ENCODE measurements at places on chromosomes 4 and X.

DNA sequence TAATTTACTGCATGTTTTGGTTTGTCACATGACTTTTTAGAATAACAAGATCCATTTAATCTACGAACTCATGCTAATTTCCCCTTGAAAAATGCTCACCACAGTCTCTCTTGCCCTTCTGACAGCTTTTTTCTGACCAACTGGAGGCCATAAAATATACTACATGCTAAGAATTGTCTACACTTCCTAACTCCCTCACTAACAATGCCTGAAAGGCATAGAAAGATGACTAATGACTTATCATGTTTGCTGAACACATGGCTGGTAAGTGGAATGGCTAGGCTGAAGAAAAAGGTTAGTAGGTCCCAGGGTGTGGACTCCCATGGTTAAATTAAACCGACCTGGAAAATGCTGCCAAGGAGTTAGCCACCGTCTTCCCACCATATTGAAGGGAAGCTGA, 309.9 kb downstream of the SPOCK3 start:
- no peak for DNase-seq

DNA sequence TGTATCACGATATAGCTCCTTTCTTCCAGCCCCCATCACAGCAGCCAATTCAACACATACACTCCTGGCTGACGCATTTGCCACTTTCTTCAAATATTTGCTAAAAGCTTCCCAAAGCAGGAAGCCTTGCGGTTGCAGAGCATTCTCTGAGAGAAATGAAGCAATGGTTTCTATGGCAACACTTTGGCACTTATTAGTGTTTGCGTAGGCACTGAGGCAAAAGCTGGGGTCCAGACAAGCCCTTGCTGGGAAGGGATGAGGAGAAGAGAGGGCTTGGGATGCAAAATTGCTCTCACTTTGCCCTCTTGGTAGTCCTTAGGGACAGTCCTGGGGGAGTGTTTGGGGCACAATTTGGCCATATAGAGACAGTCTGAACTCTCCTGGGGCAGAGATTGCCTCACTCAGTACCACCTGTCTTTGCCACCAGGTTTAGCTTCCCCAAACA, 55.0 kb upstream of the PAK3 start:
- peak; percentile 86 for DNase-seq

DNA sequence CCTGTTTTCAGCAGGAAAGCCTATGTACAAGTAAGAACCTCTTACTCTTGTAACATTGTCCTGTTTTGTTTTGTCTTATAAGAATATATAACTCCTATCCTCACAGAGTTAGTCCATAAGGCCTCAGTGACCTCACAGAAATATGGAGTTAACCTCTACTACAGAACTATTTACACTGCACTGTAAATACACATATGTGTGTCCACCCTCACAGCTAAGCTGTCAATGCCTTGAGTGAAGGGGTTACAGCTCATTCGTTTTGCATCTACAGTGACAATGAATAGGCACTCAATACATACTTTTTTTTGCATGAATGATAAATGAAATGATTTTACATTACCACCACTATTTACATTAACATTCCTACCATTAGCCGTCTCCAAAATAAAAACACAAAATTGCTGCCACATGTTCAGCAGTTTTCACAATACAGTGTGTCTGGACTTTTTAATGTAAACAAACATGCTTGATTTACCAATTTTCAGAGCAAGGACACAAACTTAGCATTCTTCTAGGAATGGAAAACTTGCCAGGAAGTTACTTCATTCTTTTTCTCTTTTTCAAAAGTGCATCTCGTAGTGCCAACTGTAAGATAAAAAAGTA, 9.5 kb upstream of the NAAA start:
- no peak for DNase-seq

- DNase-seq: no peak
Measured at GRCh38 chr4:131450572-131451209, 1698.4 kb upstream of the PCDH10 start.

DNA sequence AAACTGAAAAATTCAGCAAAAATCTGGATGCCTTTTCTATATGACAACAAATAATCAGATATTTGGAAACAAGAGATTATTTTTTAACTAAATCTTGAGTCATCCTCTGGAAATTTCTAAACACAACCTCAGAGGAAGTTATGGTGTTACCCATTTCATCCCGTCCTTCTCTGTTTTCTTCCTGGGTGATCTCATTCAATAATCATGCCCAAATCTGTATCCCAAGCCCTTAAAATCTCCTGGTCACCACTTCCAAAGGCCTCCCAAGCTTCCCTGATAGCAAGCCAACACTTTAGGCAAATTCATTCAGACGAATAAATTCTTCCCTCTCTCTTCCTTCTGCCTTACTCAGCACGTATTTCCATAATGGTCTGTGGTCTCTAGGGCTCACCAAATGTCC, 9.7 kb upstream of the SORCS2 start:
- no peak for DNase-seq

- DNase-seq: no peak
Measured at GRCh38 chr4:95839891-95840290, at the start of gene PDHA2. TSS of gene PDHA2 (plus strand) at chr4:95840093. CDS start at chr4:95840151, 58 bp downstream.

- DNase-seq: peak; percentile 19
Measured at GRCh38 chrX:77493677-77494553, 46.7 kb downstream of the FGF16 start.

DNA sequence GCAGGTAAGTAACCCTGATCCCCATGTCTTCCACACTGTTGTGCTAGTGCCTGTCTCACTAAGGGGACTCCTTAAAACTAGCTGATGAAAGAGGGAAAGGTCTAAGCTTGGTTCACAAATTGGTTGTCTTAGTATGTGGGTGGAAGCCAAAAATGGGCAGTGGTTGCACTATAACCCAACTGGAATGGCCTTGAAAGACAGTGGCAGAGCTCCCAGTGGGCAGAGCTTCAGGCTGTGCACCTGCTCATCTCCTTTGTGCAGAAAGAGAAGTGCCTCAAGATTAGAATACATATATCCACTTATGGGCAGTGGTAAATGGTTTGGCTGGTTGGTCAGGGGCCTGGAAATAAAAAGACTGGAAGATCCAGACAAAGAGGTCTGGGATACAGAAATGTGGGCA, 7.2 kb downstream of the SYN1 start:
- DNase-seq: no peak

GRCh38 chr4:46211406-46211805, 87.6 kb upstream of the GABRG1 start:
- DNase-seq: peak; percentile 2

- DNase-seq: no peak
Measured at GRCh38 chr4:127622921-127623796, 9.6 kb upstream of the INTU start.

DNA sequence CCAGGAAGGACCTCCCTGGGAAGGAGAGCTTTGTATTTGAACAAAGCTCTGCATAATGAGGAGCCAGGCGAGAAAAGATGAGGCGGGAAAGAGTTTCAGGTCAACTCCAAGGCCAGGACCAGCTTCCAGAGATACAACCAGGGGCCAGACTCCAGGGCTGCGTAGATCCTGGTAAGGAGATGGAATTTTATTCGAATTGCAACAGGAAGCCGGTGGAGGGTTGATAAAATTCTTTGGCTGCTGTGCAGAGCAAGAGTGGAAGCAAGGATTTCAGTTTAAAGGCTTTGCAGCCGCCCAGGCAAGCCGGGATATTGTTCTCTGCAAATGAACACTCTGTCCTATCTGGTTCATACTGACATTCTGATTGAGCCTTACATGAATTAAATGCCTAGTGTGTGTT, 40.2 kb upstream of the CBR4 start:
- no peak for DNase-seq

GRCh38 chr4:54971474-54971950, 153.9 kb downstream of the KDR start:
- no peak for DNase-seq

Data from kidney epithelial cell (primary cell).